ENCODE measurements at places on chromosomes 7 and 10.

- peak; percentile 98 for DNase-seq
Observed at GRCh38 chr10:29784175-29784773, 149.5 kb upstream of the SVIL start.

DNA sequence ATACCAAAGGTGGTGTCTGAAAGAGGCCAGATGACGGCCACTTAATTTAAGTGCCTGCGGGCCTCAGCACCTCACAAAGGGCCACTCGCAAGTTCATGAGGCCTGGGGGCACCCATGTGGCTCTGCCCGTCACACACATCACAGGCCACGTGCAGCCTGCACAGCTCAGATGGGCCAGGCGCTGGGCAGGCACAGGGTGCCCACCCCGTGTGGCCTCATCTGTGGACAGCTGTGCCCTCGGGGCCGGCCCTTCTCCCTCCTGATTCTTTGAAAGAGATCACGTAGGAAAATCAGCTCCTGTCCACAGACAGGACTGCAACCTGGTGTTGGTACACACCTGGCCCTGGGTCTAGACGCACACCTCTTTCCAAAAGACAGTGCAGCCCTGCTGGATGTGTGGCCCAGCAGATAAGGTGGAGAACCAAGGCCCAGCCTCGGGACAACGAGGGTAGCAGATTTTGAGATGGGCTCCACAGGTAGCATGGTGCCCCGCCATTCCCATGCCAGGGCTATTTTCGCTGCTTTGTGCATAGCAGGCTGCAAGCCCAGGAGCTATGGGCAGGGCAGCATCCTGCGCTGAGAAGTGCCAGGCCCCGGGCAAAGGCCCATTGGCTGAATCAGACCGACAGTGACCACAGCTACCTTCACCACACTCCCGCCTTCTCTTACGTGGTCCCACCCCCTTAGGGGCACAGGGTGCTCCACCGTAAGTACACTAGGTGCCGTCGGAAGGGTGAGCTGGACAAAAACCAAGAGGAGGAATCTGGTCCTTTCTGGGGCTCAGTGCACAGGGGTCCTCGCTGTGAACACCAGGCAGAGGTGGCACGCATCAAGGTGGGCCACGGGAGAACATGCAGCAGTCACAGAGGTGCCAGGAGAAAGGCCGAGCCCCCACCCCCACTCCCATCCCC, 124.5 kb downstream of the EBF3 start:
- DNase-seq = no peak

DNA sequence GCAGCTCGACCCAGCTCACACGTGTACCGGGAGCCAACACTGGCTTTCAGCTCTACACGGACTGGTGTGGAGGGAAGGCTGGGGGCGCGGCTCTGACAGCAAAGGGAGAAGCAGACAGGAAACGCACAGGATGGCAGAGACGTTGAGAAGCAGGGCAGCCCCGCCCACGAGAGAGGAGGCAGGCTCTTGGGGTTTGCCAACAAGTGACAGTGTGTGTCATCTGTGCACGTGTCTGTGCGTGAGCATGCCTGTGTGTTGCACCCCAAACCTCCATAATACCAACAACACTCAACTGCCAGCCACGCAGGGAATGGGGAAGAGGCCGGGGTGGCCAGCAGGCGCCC, 64.4 kb upstream of the PDGFA start:
- no peak for DNase-seq

DNA sequence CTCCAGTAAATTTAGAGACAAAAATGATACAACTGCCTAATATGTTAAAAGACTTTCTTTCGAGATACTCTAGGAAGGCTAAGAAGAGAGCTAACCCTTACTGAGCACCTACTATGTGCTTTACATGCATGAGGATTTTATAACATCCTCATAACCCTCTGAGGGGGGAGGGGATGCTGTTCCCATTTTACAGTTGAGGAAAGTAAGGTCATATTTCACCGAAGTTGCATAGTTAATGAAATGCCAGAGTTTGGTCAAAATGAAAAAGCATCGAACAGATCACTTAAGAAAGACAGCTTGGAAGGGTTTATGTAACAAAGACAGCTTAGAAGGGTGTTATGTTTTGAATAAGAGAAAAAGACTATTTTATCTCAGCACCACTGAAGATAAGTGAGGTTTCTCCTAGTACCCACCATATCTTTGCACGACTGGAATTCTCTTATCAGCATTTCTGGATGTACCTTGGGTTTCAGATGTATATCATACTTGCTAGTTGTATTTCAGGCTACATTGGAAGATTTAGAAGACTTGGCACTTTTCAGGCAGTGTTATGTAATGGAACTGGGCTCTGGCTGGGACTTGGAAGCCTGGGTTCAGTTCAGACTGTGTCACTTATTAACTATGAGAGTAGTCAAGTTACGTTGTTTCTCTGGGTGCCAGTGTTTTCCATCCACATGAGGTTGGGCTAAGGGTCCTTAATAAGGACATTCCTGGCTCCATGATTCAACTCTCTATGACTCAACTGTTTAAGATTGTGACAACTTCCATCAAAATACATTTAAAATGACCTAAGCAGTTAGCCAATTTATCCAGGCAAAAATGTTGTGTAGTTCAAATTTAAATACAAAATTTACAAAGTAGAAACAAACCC, 6.0 kb downstream of the RHOBTB1 start:
- DNase-seq = peak; percentile 49

- DNase-seq = no peak
Observed at GRCh38 chr7:101549734-101550133, 79.4 kb downstream of the MYL10 start.
